ENCODE measurements at places on chromosomes 7 and 10.

DNA sequence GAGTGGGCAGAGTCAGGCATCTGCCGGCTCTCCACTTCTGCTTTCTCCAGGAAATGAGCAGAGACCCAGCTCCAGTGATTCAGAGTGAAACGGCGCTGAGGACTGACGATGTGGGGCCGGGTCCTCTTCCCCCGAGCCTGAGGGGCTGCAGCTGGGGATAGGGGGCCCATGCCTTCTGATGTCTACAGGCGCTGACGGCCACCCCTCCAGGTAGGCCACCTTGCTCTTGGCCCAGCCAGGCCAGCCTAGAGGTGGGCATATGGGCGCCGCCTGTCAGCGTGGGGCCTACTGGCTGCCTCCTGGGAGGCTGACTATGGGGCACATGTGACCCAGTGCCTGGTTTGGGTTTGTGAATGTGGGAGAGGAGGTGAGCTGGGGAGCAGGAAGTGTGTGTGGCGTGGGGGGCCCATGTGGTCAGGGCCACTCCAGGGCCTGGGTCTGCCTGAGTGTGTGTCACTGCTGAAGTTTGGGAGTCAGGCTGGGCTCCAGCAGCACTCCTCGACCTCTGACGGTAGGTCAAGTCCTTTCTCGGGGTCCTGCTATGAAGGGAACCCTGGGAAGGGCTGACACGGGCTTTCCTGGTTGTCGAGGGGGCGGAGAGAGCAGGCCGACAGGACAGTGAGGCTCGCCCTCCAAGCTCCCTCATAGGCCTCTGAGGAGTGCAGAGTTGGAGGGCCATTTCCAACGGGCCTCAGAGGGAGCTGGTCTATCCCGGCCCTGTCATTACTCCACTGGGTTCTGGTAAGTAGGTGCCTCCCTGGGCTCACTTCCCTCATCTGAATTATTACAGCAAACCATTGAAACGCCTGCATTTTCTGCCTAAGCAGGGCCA lies at the start of gene WDFY4:
TSS of gene WDFY4 (plus strand) at position 82 of the 832 bp plus-strand sequence. CDS start 24,860 bp downstream, outside the sequence.
- no peak for DNase-seq

GRCh38 chr7:116528008-116528789 lies 3.4 kb downstream of the CAV1 start:
- peak; percentile 55 for DNase-seq

DNA sequence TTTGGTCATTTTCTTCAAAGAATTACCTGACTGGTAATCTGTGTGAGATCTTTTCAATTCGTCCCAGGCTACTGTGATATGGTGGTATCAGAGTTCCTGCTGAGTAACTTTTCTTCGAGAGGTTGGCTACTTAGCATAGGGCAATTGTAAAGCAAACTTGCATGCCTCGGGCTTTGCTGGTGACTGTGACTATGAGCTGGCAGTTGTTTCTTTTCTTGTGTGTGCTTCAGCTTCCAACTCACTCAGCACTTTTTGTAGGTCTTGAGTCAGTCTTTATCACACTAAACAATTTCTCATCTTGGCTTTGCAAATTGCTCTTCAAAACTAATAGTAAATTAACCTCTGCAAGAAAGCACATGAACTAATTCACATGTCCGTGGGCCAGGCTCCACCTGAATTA lies 44.3 kb downstream of the PRR15 start:
- DNase-seq, result no peak

DNA sequence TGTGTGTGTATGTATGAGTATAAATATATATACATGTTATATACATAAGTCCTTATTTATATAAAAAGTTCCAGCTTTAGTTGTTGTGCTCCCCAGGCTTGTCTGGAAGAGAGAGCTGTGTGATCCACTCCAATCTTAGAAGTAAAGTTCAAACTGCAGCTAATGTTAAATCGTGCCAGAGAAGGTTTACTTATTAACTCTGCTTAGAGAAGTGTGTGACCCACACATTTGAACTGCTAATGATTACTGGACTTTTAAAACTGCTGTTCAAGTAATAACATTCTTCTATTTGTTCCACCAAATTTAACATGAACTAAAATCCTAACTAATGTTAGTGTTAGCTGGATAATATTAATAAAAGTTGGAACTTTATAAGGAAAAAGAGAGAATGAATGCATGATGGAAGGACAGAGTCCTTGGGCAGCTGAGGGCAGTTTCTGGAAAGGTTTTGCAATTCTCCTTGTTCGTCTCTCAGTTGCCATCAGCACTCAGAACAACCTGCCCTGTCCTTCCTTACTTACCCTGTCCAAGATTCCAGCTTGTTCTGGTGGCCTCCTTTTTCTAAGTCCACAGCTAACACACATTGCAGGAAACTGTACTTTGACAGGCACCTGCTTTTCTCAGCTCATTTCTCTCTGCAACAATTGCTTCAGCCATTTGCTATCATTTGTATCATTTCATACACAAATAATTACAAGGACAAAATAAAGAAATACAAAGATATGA lies 162.6 kb downstream of the FAM107B start:
- DNase-seq, result no peak

GRCh38 chr7:120973849-120974248 lies 14.7 kb upstream of the CPED1 start:
- no peak for DNase-seq

GRCh38 chr7:135942614-135943013 lies 34.5 kb downstream of the MTPN start:
- DNase-seq, result no peak

DNA sequence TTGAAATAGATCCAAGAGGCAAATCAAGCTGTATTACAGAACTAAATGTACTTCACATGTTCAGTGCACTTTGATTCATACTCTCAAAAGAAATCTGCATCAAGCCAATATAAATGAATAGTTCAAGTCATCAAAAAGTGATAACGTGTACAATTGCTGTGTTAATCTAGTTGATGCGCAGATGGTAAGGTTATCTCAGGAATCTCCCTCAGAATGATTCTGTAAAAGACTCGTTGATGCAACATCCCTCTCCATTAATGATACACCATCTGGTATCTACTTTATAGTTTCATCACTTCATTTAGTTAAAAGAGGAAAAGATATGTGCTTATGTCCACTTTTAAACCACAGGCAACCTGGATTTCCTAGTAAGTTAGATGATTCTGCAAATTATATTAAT lies 200.6 kb downstream of the CHCHD3 start:
- DNase-seq, result no peak

DNA sequence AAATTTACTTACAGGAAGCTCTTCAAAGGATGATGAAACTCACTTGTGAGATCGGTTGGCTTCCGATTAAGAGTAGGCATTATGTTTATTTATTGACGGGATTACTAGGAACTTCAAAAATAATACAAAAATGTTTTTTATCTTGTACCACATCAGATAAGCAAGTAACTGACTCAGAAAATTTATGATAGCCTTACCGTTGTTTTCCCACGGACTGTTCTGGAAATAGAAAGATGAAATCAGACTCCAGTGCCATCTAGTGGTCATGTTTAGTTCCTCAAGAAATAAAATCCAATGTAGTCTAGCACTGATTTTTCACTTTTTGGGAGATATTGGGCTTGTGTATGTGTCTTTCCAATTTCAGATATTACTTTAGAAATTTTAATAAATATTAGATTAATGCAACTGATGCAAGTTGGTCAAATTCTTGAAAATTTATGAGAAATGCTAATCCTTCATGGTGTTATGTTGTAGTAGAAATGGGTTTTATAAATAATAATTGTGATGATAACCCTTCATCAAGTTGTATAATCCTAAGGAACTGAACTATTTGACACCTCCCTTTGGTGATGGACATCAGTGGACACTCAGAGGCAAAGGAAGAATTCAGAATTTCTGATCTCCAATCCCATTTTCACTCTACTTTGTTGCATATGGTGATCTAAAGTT lies 168.8 kb downstream of the TMEM26 start:
- peak; percentile 50 for DNase-seq

- no peak for DNase-seq
Observed at GRCh38 chr10:99551616-99552015, 18.9 kb downstream of the NKX2-3 start.

DNA sequence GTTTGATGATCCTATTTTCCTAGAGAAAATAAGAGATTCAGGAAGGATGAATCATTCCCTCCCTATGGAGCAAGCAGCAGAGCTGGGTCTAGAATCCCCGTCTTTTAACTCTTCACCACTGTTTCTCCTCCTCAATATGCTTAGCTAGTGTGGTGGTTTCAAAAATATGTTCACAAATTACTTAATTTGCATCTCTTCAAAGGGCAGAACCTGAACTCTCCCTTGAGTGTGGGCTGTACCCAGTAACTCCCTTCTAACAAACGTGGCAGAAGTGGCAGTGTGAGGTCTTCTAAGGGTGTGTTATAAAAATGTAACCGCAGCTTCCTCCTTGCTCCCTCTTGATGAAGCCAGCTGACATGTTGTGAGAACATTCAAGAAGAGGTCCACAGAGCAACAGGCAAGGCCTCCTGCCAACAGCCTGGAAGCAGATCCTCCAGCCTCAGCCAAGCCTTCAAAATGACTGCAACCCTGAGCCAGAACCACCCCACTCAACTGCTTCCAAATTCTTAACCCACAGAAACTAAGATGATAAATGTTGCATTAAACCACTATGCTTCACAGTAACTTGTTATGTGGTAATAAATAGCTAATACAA lies 36.6 kb downstream of the SRPK2 start:
- peak; percentile 77 for DNase-seq

DNA sequence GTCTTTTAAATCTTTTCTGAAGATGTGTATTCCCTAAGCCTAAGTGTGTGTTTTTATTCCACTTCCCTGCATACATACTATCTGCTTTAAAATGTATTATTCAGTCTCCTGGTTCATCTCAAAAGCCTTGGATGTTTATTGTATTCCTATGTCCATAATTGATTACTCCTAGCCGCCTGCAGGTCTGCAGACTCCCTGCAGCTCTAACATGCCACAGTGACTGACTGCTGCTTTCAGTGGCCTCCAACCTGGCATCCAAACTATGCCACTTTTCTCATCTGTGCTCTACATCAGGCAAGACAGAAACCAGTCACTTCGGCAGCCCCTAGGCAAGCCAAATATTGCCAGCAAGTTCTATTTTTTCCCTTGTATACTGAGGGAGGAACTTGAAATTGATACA lies 81.7 kb downstream of the ABCA13 start:
- DNase-seq, result no peak

DNA sequence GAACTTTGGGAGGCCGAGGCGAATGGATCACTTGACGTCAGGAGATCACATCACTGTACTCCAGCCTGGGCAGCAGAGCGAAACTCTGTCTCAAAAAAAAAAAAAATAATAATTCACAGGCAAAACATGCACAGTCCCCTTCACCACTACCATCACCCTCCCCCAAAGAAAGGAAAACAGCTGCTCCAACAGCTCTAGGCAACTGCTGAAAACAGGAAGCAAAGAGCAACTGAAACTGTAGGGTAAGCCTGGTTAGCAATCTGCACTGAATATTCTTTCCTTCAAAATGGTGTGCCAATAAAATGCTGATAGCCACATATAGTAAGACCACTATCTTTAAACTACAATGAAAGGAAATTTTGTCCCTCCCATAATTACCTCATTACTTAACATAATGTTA lies 11.8 kb downstream of the NT5C2 start:
- no peak for DNase-seq

DNA sequence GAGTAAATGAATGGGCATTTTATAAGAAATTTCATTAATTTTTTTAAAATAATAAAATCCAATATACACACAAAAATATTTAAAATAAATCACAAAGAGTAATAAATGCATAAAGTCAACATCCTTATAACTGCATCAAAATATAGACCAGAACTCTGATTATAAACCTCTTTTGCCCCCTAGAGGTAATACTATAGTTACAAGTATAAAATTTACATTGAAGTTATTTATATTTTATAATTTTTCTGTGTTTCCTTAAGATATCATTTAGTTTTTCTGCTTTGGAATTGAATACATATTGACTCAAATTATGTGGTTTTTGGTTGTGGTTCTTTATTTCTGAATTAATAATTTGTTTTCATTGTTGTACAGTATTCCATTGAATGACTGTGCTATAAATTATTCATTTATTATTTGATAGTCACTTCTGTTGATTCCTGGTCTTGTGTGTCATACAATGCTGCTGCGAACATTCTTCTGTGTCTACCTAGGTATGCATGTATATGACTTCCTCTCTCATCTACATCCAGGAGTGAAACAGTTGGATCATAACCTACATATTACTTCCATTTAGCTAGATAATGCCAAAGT lies 673.6 kb downstream of the IPMK start:
- peak; percentile 3 for DNase-seq

GRCh38 chr10:100519311-100520051 lies at the start of gene SEC31B:
SEC31B (minus strand) TSS chr10:100519861; CDS start chr10:100516952, 2,909 bp downstream.
- no peak for DNase-seq

DNA sequence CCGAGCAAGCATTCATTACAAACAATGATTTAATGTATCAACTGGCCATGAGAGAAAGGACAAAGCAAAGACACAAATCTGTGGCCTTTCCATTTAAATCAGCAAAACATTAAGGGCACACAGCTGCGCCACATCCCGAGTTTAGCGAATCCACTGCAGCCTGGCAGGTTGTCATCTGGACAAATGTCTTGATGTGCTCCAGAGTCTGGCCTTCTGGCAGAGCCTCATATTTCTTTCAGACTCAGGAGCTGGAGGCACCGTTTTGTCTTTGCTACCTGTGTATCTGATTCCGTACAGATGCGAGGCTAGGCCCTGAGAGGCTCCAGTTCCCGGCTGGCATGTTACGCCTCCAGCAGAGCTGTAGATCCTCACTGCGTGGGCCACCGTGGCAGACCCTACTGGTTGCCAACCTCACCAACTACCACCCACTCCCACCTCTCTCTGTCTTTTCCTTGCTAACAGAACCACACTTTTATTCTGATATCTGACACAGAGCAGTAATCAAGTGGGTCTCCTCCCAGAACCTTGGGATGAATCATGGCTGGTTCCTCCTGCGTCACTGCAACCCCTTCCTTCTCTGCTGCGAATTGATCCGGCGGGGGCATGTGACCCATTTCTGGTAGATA lies 40.9 kb upstream of the EFCAB10 start:
- DNase-seq, result no peak

- DNase-seq, result peak; percentile 2
Observed at GRCh38 chr10:43870968-43871439, 222.3 kb upstream of the ZNF32 start.

DNA sequence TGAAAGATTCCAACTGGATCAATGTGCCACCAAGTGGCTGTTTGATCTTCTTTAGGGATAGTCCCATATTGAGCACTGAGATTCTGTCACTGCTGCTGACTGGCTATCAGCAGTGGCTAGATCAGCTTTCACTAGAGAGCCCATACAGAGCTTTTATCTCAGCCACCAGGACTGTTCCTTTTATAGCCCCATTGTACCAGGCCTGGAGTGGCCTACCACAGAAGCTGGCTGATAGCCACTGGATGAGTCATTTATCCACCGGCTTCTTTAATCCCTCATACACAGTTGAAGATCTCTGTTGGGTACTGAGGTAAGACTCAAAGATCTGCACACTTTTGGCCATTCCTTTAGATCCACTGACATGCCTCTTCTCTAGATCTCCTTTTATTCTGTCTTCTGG lies 1101.1 kb downstream of the SORCS3 start:
- DNase-seq, result peak; percentile 29

All from SW480 (cell line).